ENCODE measurements at places on chromosomes 2 and 18.

DNA sequence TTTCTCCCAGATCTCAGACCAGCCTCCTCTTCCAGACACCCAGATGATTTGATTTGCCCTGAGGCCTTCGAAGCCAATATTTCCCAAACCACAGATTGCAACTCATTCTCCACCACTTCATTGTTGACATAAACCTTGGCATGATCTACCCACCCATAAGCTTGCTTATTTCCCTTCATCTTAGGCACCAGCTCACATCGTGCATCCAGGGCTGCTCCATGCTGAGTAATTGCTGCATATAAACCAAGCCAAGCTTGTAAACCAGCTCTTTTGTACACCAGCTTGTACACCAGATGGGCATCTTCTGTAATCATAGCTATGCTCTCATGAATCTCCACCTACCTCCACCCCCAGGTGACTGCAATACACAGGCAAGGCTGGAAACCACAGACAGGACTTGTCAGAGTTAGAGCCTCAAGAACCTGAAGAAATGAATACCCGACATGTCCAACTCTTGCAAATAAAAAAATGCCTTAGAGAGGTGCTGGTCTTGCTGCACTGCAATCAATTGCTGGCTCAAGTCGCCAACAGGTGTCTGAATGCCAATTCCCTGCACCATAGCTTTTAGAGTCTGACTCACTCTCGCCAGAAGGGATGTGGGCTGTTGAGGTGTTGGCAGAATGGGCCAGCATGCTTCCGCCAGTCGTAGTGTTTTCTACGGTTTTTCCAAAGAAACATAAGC, 31.5 kb downstream of the TRABD2A start:
- DNase-seq: no peak

DNA sequence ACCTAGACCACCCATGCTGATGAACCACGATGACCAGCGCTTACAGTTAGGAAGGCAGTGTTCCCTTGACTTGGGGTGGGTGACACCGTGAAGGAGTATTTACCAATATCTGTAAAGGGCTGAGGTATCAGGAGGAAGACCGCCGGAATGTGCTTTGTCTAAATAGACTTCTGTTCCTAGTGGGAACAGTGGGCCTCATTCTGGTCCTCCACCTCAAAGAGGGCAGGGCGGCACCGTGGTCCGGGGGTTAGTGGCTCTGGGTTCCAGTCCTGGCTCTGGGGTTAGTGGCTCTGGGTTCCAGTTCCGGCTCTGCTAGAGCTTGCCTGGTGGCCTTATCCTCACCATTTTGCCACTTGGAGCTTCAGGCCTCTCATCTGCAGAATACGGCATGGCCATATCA, 91.6 kb upstream of the SMAD2 start:
- DNase-seq: no peak

GRCh38 chr2:197261808-197262226, 48.8 kb downstream of the ANKRD44 start:
- no peak for DNase-seq

- DNase-seq: no peak
Measured at GRCh38 chr2:119483395-119483753, 40.9 kb downstream of the SCTR start.

DNA sequence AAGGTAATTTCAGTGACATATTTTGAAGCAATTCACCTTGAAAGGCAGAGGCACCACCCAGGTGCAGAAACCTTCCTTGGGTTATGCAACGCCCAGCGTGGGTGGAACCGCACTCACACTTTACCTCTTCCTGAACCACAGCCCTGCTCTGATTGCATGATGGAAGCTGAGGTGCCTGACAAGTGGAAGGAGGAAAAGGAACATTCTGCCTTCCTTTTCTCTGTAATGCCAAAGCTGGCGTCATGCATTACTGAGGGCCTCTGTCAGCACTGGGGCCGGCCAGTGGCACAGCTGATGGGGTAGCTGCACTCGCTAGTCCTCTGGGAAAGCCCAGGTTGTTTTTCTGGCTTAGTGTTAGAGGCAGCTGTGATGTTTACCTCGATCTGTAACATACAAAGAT, 266.5 kb downstream of the NEDD4L start:
- no peak for DNase-seq

DNA sequence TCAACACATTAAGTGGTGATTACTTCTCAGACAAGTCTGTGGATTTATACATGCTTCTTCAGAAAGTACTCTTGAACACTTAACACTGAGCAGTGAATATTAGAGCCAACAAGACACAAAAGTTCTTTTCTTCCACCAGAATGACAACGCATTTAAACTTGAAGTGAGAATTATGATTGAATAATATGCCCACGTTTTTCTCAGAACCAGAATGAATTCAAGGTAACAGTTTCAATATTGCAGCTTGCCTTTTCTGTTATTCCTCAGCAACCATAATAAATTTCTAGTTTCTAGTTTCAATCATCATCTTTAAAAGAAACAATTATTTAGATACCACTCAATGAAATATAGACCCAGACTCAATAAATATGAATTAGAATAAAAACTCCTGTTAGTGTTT, 547.0 kb downstream of the NUP35 start:
- DNase-seq: no peak

- no peak for DNase-seq
Measured at GRCh38 chr18:58396966-58397365, 231.9 kb downstream of the ALPK2 start.

DNA sequence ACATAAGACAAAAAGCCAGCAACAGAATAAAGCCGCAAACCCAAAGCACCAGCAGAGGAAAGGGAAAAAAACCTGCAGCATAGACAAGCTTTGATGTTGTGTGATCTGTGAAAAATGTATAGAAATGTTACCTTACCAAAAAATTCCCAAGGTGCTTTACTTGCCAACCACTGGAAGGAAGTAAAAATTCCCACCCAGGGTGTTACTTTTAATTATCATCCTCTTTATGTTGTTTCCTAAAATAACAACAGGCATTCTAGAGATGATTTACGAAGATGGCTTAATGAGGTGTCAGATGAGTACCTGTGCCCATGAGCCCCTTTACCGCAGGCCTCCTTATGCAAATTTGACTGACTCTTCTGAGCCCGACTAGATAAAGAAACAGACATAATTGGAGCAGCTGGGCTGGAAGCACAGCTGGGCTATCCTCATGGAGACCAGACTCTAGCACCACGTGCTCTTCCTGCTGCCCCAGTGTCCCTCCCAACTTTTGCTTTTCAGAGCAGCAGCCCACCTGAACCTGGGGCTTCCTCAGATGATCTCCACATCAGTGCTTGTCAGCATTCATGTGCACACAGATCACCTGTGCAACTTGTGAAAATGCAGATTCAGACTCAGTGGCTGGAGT, 41.5 kb downstream of the SRSF7 start:
- no peak for DNase-seq

DNA sequence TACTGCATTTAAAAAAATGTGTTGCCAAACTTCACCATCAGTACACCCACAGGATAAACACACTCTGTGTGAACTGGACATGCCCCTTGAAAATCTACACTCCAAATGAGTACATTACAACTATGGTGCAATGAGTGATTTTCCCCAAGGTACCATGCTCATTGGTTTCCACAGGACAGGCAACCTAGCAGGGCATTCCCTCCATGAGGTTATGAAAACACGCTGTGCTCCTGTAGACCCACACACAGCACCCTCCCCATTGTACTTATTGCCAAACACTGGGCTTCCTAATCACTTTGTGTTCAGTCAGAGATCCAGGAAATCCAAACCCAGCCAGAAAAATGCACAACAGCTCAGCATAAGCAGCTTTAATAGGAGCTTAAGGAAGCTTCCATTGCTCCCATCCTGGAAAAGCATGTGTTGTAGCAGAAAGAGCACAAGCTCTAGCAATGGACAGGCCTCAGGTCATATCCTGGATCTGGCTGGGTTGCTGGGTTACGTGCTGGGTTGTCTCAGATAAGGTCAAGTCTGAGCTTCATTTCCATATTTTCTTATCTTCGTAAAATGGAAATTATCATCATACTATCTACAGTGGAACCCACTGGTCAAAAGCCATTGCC, 20.8 kb upstream of the ATIC start:
- DNase-seq: no peak

- no peak for DNase-seq
Measured at GRCh38 chr18:76169733-76170132, 325.3 kb downstream of the ZNF516 start.

- DNase-seq: no peak
Measured at GRCh38 chr18:3836483-3837335, 386.7 kb downstream of the TGIF1 start.

DNA sequence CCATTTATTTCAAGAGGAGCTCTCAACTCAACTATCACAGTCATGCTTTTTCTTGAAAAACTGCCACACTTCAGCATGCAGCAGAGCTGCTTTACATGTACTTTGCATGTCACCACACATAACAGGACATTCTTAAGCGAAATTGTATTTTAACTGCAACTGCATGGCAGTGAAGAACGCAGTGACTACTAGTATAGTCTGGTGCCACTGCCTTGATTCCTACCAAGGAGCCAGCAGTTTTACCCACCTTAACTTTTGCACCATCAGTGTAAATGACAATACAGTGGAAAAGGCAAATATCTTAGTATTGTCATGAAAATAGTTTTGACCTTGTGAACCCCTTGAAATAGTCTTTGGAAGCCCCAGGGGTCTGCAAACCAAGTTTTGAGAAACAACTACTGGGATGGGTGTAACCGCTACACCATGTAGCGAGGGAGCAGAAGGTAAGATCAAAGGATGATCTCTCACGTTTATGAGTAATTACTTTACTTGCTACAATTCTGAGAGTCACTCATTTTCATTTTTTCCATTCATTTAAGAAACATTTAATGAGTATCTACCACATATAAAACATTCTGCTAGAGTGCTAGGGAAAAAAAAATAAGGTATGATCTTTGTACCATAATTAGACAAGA, 32.3 kb upstream of the MPP4 start:
- DNase-seq: no peak

DNA sequence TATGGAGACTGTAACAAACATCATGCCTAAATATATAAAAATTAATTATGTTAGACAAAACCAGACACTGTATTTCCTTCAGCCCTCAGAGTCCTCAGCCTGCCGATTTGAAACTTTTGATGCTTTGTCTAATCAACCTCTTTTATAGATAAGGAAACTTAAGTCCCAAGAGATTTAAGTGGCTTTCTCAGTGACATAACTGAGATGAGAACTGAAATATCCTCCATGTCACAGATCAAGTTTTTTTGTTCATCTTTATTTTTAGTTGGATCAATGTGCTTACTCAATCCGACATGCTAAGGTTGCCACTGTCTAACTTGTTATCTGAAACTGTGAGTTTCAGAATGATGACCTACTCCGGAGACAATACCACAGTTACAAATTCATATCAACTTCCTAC, 72.3 kb downstream of the BARD1 start:
- DNase-seq: no peak

DNA sequence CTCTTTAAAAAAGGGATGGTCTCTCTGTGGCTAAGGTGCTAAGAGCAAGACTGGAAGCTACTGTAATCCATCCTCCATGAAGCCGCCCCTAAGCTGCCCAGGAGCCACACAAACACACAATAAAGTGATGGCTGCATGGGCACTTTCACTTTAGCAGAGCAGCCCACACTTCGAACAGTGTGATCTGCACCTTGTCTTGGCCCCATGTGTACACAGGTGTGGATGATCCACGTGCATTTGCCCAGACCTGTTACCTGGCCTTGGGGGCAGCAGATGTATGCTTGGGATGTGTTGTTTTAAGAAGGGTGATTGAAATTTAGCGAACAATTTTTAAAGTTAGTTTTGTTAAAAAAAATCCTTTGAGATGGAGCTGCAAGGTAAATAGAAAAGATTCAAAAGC, 39.9 kb downstream of the TMEM178A start:
- DNase-seq: no peak

- no peak for DNase-seq
Measured at GRCh38 chr18:78587096-78587495, 392.5 kb upstream of the SALL3 start.

- DNase-seq: peak; percentile 20
Measured at GRCh38 chr2:20781656-20782265, 41.1 kb downstream of the LDAH start.

DNA sequence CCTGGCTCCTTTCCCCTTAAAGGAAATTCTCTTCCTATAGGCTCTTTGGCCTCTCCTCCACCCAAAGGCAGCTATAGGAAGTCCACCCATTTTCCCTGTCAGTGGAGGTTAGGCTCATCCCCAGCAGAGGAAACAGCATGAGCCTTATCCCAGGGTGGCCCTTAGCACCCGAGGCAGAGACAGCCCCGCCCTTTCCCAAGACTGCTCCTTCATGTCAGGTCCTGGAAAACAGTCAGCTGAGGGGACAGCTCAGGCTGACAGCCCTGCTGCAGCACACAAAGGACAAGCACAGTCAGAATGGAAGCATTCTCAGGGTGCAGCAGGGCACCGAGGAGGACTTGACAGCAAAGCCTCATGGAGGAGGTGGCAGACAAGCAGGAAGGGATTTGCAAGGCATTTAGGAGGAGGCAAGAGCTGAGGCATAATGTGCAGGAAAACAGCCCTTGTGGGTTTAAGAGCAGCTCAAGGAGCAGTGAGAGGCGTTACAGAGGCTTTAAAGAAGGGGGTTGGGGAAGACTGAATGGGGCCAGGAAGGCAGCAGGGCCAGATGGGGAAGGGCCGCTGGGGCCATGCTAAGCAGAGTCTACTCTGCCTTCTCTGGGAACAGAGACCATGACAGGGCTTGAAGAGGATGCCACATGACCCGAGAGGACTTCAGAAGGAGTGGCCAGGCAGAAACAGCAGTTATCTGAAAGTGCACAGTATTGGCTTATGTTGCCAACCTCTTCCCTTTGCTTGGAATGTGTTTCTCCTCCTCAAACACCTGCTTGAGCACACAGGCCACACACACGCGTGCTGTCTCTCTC, 216.6 kb downstream of the SH3BP4 start:
- DNase-seq: no peak

GRCh38 chr2:11342551-11343367, 1.7 kb downstream of the ROCK2 start:
- peak; percentile 74 for DNase-seq

GRCh38 chr2:183038341-183039300, at the start of gene NCKAP1:
Gene NCKAP1 (minus strand): TSS chr2:183038457. CDS start chr2:183038099, 358 bp downstream.
- no peak for DNase-seq

- DNase-seq: no peak
Measured at GRCh38 chr18:71212222-71212621, 923.4 kb downstream of the SOCS6 start.

GRCh38 chr2:88125344-88125923, 2.4 kb downstream of the FABP1 start:
- DNase-seq: no peak

- DNase-seq: no peak
Measured at GRCh38 chr2:38824906-38825305, 46.9 kb downstream of the GEMIN6 start.

GRCh38 chr2:233311241-233311926, 3.8 kb downstream of the SAG start:
- DNase-seq: no peak

GRCh38 chr18:51655327-51655698, 457.8 kb upstream of the MEX3C start:
- DNase-seq: no peak

All from HS-27A (cell line).